ENCODE measurements at places on chromosomes 1 and 21.

GRCh38 chr1:9009438-9010370, 16.5 kb downstream of the SLC2A7 start:
- no peak for DNase-seq

DNA sequence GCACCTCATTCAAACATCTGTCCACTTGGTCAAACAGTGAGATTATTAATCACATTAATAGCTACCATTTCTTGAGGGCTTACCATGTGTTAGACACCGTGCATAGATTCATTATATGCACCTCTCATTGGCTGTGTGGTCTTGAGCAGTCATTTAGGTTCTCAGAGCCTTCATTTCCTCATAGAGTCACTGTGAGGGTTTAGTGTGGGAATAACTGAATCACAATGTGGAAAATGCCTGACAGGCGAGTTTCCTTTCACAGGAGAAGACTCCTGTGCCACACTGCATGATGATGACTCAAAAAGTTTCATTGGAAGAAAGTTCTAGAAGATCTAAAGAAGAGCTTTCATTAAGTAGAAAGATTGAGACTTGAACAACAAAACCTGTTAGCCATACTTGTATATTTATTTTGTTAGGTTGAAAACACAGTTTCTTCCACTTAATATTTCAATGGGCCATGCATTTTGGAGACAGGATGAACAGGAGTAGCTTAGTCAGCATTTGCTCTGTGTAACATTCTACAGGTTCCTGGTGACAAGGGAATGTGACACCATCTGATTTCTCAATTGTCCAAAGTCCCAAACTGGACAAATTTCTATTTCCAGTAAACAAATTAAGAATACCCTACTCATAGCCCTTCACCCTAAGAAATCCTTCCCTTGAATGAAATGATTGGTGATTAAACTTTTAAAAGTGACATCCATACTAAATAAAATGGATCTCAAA, 45.7 kb downstream of the FYB2 start:
- DNase-seq: no peak

GRCh38 chr1:22830757-22831340, 120.2 kb downstream of the EPHB2 start:
- DNase-seq: no peak

DNA sequence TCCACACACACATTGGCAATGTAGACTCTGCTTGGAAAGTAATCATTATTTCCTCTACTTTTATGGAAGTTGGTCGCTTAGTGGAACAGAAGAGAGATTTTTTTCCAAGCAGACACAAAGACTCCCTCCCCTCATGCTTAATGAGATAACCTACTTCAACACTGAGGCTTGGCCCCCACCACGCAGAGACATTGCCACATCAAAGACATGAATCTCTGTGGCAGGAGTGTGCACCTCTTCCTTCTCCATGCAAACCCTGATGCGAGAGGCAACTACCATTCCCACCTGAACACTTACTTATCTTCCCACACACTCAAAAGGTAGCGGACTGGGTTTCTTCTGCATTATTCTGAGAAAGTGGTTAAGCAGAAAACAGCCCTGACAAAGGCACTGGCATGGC, 37.3 kb upstream of the LPAR3 start:
- DNase-seq: no peak

DNA sequence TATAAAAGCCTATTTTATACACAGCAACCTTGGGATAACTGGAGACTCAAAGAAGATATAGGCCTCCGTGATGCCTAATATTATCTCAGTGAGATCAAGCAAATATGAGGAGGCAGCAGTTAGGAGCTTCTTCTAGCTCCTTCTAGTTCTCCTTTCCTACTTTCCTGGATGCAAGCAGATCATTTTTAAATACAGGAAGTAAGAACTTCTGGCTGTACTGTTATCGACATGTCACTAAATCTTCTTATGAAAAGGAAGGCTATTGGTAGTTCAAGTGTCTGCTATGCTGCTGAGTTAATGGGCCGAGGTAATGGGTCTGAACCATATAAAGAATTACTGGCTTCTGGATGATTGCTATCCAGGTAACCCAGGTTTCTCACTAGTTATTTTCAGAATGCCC, 15.9 kb downstream of the HSPA13 start:
- DNase-seq: no peak

DNA sequence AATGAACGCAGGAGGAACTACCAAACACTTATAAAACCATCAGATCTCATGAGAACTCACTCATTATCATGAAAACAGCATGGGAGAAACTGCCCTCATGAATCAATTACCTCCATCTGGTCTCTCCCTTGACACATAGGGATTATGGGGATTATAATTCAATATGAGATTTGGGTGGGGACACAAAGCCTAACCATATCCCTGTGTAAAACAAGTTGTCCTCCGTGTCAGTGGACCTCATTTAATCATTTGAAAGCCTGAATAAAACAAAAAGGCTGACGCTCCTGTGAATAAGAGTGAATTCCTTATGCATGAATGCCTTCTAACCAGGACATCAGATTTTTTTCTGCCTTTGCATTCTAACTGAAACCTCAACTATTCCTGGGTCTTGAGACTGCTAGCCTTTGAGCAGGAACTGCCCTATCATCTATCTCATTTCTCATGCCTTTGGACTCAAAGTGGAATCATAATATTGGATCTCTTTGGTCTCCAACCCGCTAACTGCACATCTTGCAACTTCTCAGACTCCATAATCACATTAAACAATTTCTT, 648.8 kb downstream of the ADGRL2 start:
- DNase-seq: peak; percentile 13

GRCh38 chr1:245086389-245086969, 68.3 kb upstream of the KIF26B start:
- peak; percentile 40 for DNase-seq

GRCh38 chr1:244301595-244302130, 150.0 kb downstream of the ADSS2 start:
- DNase-seq: no peak

DNA sequence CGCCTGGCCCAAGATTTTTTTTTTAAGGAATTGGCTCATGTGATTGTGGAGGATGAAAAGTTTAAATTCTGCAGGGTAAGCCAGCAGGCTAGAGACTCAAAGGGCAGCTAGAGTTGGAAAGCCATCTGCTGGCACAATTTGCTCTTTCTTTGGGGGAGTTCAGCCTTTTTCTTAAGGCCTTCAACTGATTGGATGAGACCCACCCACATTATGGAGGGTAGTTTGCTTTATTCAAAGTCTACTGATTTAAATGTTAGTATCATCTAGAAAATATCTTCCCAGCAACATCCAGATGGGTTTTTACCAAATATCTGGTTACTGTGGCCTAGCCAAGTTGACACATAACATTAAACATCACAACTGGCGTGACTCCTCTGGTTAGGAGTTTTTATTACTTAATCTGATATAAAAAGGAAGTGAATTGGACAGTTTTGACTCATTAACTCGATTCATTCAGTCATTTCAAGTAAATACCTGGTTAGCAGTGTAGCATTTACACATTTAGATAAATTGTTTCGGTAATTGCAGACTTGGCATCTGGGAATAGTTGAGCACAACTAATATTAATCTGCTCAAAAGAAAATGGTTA, 12.4 kb downstream of the HOOK1 start:
- DNase-seq: no peak

- peak; percentile 12 for DNase-seq
These were observed 836 bp downstream of the CDC7 start for GRCh38 chr1:91501523-91501851.

GRCh38 chr1:16012590-16013219, 5.1 kb downstream of the HSPB7 start:
- DNase-seq: no peak

DNA sequence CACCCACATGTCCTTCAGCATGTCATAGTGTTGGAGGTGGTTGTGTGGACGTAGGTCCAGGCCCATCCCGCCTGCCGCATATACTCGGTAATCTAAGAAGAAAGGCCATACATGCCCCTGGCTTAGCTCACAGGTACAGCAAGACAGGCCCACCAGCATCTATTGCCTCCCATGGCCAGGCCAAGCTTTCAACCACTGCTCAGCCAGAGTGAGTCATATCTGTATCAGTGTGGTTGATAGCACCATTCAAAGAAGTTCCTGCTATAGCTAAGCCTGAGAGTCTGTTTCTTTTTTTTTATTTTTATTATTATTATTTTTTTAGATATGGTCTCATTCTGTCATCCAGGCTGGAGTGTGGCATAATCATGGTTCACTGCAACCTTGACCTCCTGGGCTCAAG, 17.0 kb downstream of the KLHDC8A start:
- DNase-seq: no peak

DNA sequence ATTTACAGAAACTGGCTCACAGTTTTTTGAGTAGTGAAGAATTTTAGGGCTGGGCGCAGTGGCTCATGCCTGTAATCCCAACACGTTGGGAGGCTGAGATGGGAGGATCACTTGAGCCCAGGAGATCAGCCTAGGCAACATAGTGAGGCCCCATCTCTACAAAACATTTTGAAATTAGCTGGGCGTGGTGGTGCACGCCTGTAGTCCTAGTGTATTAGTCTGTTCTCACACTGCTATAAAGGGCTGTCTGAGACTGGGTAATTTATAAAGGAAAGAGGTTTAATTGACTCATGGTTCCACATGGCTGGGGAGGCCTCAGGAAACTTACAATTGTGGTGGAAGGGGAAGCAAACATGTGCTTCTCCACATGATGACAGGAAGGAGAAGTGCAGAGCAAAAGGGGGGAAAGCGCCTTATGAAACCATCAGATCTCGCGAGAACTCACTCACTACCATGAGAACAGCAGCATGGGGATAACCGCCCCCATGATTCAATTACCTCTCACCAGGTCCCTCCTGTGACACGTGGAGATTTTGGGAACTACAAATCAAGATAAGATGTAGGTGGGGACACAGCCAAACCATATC, 24.4 kb upstream of the DYRK1A start:
- DNase-seq: no peak

GRCh38 chr1:229102741-229103391, 168.0 kb upstream of the RAB4A start:
- DNase-seq: no peak

DNA sequence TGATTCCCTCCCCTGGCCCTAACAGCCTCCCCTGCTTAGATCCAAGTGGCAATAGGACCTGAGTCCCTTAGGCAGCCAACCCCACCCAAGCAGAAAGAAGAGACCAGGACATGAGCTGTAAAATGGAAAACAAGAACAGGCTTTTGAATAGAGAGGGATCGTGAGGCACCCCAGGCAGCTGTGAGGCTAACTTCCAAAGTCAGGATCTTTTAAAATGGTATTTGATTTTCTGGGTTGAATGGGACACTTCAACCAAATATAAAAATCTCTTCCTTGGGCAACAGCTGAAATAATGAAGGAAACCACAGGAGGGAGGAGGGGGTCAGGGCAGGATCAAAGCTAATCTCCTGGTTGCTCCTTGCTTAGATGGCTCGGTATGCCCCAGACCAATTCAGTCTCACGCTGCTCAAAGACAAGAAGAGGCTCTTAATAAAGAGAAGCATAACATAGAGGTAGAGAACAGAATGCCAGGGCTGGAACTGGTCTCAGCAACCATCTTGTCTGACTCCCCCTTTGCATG, 28.6 kb upstream of the AVPR1B start:
- DNase-seq: no peak

- peak; percentile 71 for DNase-seq
These were observed 241.6 kb downstream of the PTPRC start for GRCh38 chr1:198880397-198880796.

DNA sequence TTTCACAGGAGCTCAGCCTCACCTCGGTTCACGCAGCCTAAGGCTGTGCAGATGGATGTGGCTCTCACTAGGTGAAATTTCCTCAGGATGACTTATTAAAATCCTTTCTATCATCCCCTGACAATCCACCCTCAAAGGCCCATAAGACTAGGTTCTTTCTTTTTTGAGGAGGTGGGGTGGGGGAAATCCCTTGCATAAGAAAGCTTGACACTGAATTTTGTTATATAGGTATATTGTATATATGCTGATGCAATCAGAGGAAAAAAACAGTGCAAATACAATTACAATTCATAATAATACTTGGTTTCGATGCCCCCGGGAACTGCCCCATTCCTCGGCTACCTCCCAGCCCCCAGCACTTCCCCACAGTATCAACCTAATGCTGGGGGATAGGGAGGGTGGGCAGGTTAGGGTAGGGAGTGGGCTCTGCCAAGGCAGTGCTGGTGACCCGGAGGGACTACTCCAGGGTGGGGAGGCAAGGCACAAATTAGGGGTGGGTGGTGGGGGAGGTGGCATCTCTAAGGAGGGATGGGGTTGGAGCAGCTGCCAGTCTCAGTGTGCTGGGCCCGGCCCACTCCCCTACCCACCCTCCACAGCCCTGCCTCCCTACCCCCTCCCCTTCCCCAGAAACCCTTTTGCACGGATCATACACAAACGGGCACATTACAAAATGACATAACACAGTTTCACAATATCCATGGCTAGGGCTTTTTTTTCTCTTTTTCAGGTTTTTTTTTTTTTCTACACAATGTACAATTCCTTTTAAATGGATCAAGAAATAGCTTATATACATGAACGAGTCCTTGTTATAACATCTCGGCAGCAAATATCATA, 30.9 kb downstream of the SLC27A3 start:
- DNase-seq: no peak

DNA sequence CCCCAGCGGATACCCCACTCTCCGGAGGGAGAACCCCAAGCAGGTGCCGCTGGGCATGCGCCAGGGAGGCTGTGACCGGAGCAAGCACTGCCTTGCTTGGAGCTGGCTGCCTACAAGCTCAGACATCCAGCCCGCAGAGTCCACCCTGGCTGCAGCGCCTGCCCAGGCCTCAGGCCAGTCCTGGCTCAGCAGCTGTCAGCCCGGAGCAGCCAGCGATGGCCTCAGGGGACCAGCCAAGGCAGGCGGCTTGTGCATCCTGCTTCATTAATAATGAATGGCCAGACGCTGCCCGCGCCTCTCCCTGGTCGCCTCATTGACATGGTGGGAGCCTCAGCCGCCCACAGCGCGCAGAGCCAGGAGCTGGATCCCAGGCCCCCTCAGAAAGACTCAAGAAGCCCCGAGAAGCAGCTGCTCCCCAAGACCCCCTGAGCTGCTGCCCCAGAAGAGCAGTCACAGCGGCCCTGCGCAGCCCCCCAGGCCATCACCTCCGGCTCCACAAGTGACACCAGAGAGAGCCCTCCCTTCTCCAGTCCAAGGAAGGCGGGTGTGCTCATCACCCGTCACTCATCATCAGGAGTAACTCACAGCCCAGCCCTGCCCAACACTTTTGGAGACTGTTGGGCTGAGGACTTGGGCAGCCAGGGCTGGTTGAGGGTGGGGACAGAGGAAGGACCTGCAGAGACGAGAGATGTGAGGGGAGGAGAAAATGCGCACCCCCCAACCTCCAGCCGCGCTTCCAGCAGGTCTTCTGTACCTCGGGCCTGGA, 19.6 kb downstream of the KCNAB2 start:
- no peak for DNase-seq

Measured in skeletal muscle cell (primary cell).